GM12892 (cell line): ENCODE measurements at places on chromosomes 3 and 15.

DNA sequence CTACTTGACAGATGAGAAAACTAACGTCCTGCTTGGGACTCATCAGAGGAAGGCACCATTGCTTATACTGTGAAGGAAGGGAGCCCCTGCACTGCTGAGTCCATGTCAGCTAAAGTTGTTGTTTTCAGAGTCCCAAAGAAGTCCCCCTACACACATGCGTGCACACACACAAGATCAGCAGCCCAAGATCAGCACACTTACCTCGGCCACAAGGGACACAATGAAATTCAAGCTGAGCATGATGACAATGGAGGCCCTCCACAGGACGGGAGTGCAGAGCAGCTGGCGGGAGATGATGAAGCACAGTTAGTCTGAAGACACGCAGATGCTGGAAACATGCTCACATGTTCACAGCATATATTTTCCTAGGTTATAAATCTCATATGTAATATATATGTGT, 28.6 kb upstream of the ATP13A5 start:
- no peak for DNase-seq

GRCh38 chr3:15403495-15403894, 23.8 kb downstream of the METTL6 start:
- DNase-seq, result no peak

- DNase-seq, result no peak
Observed at GRCh38 chr3:113769551-113769950, 22.7 kb downstream of the ATP6V1A start.

DNA sequence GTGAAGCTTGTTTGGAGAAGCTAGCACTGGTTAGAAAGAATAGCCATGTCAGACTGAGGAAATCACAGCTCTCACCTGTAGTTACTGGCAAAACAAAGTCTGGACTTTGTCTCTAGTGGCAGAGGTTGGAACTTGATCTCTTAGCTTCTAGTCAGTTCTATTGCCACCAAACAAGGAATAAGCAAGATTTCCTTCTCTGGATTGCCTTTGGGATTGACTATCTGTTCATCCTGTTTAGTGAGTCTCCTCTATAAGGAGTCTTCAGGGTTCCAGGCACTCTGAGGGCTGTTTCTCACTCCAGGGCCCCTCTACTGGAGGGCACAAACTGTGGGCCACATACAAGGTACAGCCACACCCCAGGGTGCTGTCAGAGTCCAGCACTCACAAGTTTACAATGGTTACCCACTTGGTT, 426.6 kb upstream of the THBS1 start:
- no peak for DNase-seq

DNA sequence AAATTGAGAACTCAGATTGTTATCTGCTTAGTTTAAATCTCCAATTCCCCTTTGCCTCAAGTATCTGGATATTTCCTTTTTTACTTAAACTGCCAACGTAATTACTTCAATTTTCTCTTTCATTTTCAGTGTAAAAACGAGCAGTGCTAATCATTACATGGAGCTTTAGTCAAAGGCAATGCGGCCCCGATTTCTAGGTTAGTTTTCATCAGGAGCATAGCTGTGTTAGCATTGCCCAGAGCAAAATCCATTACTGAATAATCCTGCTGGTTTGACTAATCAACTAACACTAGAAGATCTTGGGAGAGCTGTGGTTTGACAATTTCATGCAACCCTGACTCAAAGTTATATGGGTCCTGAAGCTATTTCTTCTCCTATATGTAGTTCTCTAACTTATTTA, 46.2 kb downstream of the ZPLD1 start:
- DNase-seq, result no peak

GRCh38 chr3:19199131-19199530, 50.8 kb downstream of the KCNH8 start:
- DNase-seq, result no peak

- no peak for DNase-seq
Observed at GRCh38 chr3:146274833-146275232, 23.9 kb upstream of the PLSCR4 start.

GRCh38 chr3:34807611-34808010, 831.7 kb upstream of the ARPP21 start:
- no peak for DNase-seq

DNA sequence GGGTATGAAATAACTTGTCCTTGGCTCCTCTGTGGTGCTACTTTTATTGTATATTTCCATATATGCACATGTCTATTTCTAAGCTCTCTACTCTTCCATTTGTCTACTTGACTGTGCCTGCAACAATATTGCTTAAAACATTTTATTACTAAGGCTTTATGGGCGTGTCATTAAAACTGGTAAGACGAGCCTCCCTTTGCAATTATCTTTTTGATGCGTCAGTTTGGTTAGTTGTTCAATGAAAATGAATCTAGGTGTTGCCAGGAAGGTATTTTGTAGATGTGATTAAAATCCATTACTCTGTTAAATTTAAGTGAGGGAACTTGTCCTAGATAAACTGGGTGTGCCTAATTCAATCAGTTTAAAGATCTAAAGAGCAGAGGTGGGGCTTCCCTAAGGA, 12.9 kb upstream of the TRA2B start:
- DNase-seq, result no peak

GRCh38 chr3:63611382-63611781, 41.1 kb upstream of the SNTN start:
- no peak for DNase-seq

GRCh38 chr3:83023086-83023485, 1261.6 kb upstream of the GBE1 start:
- no peak for DNase-seq

- DNase-seq, result no peak
Observed at GRCh38 chr3:97917813-97918536, 54.3 kb downstream of the RIOX2 start.

- no peak for DNase-seq
Observed at GRCh38 chr3:28247286-28247685, 5.9 kb downstream of the CMC1 start.

- DNase-seq, result peak; percentile 33
Observed at GRCh38 chr15:83559310-83559966, 94.5 kb upstream of the ADAMTSL3 start.

DNA sequence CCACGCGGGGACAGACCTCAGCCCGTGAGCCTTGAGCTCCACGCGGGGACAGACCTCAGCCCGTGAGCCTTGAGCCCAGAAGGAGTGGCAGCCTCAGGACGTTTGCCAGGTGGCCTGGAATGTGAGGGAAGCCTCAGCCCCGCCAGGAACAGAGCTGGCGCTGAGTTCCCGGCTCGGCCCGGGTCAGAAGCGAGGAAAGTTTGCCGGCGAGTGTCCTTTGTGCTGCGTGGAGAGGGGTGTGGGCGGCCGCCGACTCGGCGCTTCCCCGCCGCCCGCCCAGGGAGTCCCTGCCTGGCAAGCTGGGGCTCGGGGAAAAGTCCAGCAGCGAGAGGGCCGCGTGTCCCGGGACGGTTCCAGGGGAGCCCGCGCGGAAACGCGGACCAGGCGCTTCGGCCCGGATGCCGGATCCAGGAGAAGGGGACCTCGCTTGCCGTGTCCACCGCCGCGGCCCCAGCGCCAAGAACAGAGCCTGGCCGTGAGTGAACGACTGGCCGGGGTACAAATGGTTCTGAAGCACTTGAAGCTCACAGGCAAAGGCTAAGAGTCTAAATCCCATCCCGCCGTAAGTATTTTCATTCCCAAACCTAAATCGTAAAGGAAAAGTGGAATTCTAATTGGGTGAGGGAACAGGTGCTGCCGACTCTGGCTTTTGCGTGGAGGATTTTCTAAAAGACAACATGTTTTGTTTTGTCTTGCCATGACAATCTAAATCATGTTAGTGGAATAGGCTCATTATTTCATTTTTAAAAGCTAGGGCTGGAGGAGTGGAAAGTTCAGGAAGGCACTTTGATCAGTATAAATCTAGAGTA, 1.7 kb downstream of the LRRN1 start:
- peak; percentile 7 for DNase-seq

- peak; percentile 2 for DNase-seq
Observed at GRCh38 chr3:37054370-37054769, 61.1 kb downstream of the MLH1 start.
